A549 treated with RU486 at 1 μM for 4 hours (cell line): ENCODE measurements at places on chromosomes 16 and 17. TPM values are rescaled to one million over a fixed set of nuclear protein-coding genes. Genes with fewer than 3 reads are reported as not detected.

The SP6 gene
- 2.5 to 3.1 TPM (median 3.0 TPM) in 5 replicates for total RNA-seq

The MYH10 gene
- 18.4 to 25.6 TPM (median 21.3 TPM) in 5 replicates for total RNA-seq

The HOXB1 gene
- not detected in 5 replicates for total RNA-seq

The TGFB1I1 gene
- 36.6 to 57.9 TPM (median 44.1 TPM) in 5 replicates for total RNA-seq

The TLCD1 gene
- 36.2 to 53.8 TPM (median 48.3 TPM) in 5 replicates for total RNA-seq

The MEOX1 gene
- not detected in 5 replicates for total RNA-seq

The RPGRIP1L gene
- 7.8 to 11.6 TPM (median 10.0 TPM) in 5 replicates for total RNA-seq

The SCN4A gene
- total RNA-seq, result 0.03 to 0.18 TPM (median 0.10 TPM) in 4 of 5 replicates, not detected in the other

The TBC1D3 gene
- total RNA-seq, result not detected in 5 replicates

The CNTROB gene
- 33.2 to 42.2 TPM (median 41.3 TPM) in 5 replicates for total RNA-seq

The OR1A1 gene
- not detected in 5 replicates for total RNA-seq

The ZG16B gene
- total RNA-seq, result 0.73 to 1.3 TPM (median 0.93 TPM) in 5 replicates

The CCL4L2 gene
- total RNA-seq, result not detected in 5 replicates

The CDH8 gene
- total RNA-seq, result 0.15 to 0.51 TPM (median 0.36 TPM) in 5 replicates

The KRT39 gene
- not detected in 5 replicates for total RNA-seq

The SOCS1 gene
- total RNA-seq, result 0.70 to 2.3 TPM (median 1.7 TPM) in 5 replicates

The UMOD gene
- total RNA-seq, result not detected in 5 replicates

The MT3 gene
- total RNA-seq, result 0.40 to 0.54 TPM in 2 of 5 replicates, not detected in the others

The PDILT gene
- not detected in 5 replicates for total RNA-seq

The SLC6A2 gene
- 0.06 to 0.10 TPM in 2 of 5 replicates, not detected in the others for total RNA-seq

The IST1 gene
- total RNA-seq, result 163 to 213 TPM (median 171 TPM) in 5 replicates

The PLEKHH3 gene
- total RNA-seq, result 12.2 to 19.5 TPM (median 17.5 TPM) in 5 replicates

The NME3 gene
- total RNA-seq, result 30.6 to 59.4 TPM (median 55.1 TPM) in 5 replicates

The TEX14 gene
- total RNA-seq, result 0.03 to 0.23 TPM (median 0.10 TPM) in 4 of 5 replicates, not detected in the other

The CIITA gene
- total RNA-seq, result 0.03 to 0.08 TPM in 2 of 5 replicates, not detected in the others

The SERPINF2 gene
- 1.2 to 2.1 TPM (median 2.0 TPM) in 5 replicates for total RNA-seq

The NPIPB6 gene
- total RNA-seq, result 1.6 to 2.0 TPM (median 1.9 TPM) in 5 replicates

The LGALS9C gene
- not detected in 5 replicates for total RNA-seq

The SCNN1G gene
- total RNA-seq, result 0.02 to 0.07 TPM in 2 of 5 replicates, not detected in the others

The USP43 gene
- 3.8 to 5.2 TPM (median 4.0 TPM) in 5 replicates for total RNA-seq

The SLFN14 gene
- total RNA-seq, result not detected in 5 replicates

The PDE6G gene
- total RNA-seq, result 1.5 to 3.6 TPM (median 2.2 TPM) in 5 replicates

The RDM1 gene
- total RNA-seq, result 2.2 to 4.6 TPM (median 3.4 TPM) in 5 replicates

The FNDC8 gene
- 0.07 TPM in 1 of 5 replicates, not detected in the others for total RNA-seq

The NKD1 gene
- 0.09 to 0.67 TPM (median 0.54 TPM) in 5 replicates for total RNA-seq

The DUS2 gene
- 17.4 to 18.0 TPM (median 18.0 TPM) in 5 replicates for total RNA-seq

The VAMP2 gene
- 22.8 to 29.5 TPM (median 26.4 TPM) in 5 replicates for total RNA-seq

The TSPAN10 gene
- 4.3 to 6.9 TPM (median 5.2 TPM) in 5 replicates for total RNA-seq

The HS3ST4 gene
- total RNA-seq, result not detected in 5 replicates

The CACNG1 gene
- total RNA-seq, result 0.10 to 0.21 TPM (median 0.13 TPM) in 4 of 5 replicates, not detected in the other

The KRTAP4-5 gene
- total RNA-seq, result not detected in 5 replicates

The WWP2 gene
- total RNA-seq, result 20.5 to 24.4 TPM (median 21.9 TPM) in 5 replicates

The TBC1D24 gene
- total RNA-seq, result 5.9 to 8.4 TPM (median 7.1 TPM) in 5 replicates
